ENCODE measurements at places on chromosomes 5 and 9. TPM values are rescaled to one million over a fixed set of nuclear protein-coding genes. Genes with fewer than 3 reads are reported as not detected.

GRCh38 chr9:111179577-111179976 is 141.3 kb upstream of the LPAR1 start:
- H3K4me3 ChIP-seq: no peak overlapping the region
- no peaks in the 10 kb centered on the region for H3K36me3 ChIP-seq
- H3K4me1 ChIP-seq: no peaks in the 10 kb centered on the region

DNA sequence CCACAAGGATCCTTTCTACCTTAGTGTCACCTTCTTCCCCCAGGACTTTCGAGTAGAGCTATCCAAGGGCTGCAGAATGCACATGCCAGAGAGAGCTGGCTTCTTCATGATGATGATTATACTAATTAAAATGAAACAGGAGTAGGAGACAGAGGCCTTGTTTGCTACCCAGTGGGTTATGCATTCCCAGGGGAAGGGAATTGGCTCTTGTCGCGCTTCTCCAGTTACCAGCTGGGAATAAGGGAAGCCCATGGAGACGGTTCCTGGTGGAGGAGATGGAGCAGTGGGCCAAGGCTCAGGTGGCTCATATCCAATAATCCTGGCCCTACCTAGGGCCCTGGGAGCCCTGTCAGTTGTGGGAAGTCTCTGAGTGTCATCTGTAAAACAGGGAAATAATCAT is 65.1 kb downstream of the WWC1 start:
- H3K27me3 ChIP-seq: no peaks in the 10 kb centered on the region
- H3K27ac ChIP-seq: no peak overlapping the region
- no peak overlapping the region for H3K4me3 ChIP-seq

DNA sequence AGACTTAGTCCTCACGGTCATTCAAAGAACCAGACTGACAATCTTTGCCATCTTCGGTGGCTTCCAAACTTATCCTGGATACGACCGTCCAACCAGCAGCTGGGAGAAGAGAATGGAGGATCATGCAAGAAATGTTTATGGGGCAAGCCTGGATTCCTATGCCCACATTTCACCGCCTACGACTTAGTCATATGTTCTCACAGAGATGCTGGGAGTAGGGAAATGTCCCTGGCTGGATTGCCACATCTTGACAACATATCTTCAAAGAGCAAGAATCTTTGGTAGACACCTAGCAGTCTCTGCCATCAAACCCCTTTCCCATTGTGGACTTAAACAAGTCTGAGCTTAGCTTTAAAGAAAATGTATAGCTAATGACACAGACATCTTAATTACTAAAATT is 5.0 kb downstream of the MED7 start:
- no peak overlapping the region for H3K27ac ChIP-seq
- no peak for DNase-seq
- H3K4me1 ChIP-seq: peaks cover 13% of the 10 kb centered on the region

- H3K27me3 ChIP-seq: no peaks in the 10 kb centered on the region
- H3K4me3 ChIP-seq: no peak overlapping the region
- H3K27ac ChIP-seq: no peak overlapping the region
- H3K36me3 ChIP-seq: no peaks in the 10 kb centered on the region
- DNase-seq: no peak
Measured at GRCh38 chr9:38434853-38435252, 10.6 kb upstream of the IGFBPL1 start.

GRCh38 chr5:64971513-64971912 is 202.8 kb downstream of the CWC27 start:
- H3K36me3 ChIP-seq: no peaks in the 10 kb centered on the region
- no peak overlapping the region for H3K27ac ChIP-seq
- H3K4me1 ChIP-seq: no peaks in the 10 kb centered on the region
- no peak overlapping the region for H3K4me3 ChIP-seq

The PCDHAC1 gene
- polyA plus RNA-seq: not detected

The PCDHGB2 gene
- 0.66 TPM for polyA plus RNA-seq

DNA sequence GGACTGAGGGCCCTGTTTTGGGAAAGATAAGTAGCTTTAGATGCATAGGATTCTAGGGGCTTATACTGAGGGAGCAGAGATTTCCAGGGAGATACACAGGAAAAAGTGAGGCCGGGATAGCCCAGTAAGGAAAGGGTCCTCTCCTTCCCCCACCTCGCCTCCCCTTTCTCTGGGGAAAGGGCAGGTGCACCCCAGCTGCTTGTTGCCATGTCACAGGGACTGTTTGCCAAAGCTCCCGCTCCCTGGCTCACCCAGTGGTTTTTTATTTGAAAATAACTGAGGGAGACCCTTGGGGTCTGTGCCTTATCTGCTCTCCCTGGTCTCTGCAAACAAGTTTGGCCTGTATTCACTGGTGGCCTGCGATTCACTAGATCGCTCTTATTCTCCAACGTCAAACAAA is 51.2 kb downstream of the RGS3 start:
- no peaks in the 10 kb centered on the region for H3K27me3 ChIP-seq
- H3K4me3 ChIP-seq: no peak overlapping the region
- H3K4me1 ChIP-seq: peaks cover 33% of the 10 kb centered on the region
- no peak for DNase-seq
- no peaks in the 10 kb centered on the region for H3K36me3 ChIP-seq
